ENCODE measurements at places on chromosomes 13 and 19. TPM values are rescaled to one million over a fixed set of nuclear protein-coding genes. Genes with fewer than 3 reads are reported as not detected.
A peak's percentile ranks its signal among the peaks of the same experiment; 100 is the strongest.

The UPK1A gene
- 0.86 TPM for total RNA-seq

The C13orf42 gene
- total RNA-seq, result not detected

The NKPD1 gene
- total RNA-seq, result 0.10 TPM

The S1PR4 gene
- total RNA-seq, result 275 TPM

The NLRP4 gene
- not detected for total RNA-seq

The PLK5 gene
- total RNA-seq, result not detected

The IGFL1 gene
- total RNA-seq, result not detected

The ATP8A2 gene
- 0.10 TPM for total RNA-seq

The PLIN4 gene
- not detected for total RNA-seq

The ZNF570 gene
- 5.0 TPM for total RNA-seq

- DNase-seq, result no peak
Observed at GRCh38 chr19:9986787-9987281, 23.5 kb downstream of the COL5A3 start.

GRCh38 chr13:79678100-79678499 lies 197.1 kb downstream of the NDFIP2 start:
- no peak for DNase-seq

- no peak for DNase-seq
Observed at GRCh38 chr19:13856497-13856896, 20.4 kb upstream of the NANOS3 start.

DNA sequence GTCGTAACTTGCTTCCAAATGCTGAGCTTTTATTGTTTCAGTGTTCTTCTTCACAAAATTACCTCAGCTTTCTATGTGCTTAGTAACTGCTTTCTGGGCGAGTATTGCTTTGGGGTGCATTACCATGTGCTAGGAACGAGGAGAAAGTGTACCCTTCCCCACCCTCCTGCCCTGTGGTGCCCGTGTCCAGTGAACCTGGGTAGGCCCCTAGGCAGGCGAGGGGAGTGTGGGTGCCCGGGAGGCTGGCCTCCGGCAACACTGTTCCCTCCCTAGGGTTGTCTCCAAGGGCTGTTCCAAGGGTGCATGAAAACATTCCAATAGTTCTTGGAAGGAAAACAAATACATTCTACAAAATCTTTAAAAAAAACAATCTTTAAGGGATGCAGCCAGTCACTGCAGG lies 216.5 kb upstream of the SOX1 start:
- no peak for DNase-seq

DNA sequence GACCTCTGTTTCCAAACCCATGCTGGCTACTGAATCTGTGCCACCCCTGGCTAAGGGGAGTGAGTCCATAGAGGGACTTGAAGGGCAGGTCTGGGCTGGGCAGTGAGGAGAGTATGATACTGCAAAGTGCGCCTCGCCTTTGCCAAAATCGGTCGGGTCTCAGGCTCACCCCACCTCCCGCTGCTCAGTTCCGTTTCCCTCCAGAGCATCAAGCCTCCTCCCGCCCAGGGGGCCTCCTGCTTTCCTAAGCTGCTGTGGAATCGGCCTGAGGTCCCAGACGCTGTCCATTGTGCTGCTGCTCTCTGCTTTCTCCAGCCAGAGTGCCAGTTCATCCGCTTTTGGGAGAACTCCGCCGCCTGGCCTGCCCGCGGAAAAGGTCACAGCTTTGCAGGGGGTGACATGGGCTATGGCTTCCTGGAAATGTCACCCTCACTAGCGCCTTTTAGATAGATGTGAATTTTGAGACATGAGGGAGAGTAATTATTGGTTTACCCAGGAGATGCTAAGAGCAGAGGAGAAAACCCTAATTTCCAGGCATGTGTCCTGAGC lies 1418.4 kb downstream of the UQCRFS1 start:
- DNase-seq, result peak; percentile 22

- DNase-seq, result no peak
Observed at GRCh38 chr19:29315556-29316190, 102.7 kb upstream of the UQCRFS1 start.

DNA sequence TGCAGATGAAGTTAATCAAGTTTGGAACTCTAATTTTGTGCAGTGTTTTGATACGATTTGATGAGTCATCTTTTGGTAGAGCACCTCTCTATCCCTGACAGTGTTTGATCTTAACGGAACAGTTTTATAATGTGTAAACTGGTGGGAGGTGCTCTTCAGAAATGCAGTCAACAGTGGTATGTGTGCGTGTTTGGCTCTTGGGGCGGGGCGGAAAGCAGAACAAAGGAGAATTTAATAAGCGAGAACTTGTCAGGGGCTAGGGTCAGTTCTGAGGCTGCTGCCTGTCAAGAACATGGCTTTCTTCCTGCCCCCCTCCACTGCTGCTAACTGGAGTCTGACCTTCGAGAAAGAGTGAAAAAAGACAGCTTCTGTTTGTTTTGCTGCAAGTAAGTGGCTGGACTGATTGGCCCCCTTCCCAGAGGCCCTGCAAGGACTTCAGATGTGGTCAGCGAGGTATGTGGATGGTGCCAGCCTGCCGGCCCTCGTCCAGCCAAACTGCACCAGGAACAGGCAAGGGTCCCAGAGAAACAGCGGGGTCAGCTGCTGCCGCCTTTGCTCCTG lies 40.8 kb downstream of the BBC3 start:
- peak; percentile 48 for DNase-seq

DNA sequence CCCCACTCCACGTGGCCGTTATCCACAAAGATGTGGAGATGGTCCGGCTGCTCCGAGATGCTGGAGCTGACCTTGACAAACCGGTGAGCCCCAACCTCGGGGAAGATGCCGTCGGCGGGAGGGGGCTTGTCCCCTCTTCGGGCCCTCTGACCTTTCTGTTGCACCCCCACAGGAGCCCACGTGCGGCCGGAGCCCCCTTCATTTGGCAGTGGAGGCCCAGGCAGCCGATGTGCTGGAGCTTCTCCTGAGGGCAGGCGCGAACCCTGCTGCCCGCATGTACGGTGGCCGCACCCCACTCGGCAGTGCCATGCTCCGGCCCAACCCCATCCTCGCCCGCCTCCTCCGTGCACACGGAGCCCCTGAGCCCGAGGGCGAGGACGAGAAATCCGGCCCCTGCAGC lies 4.8 kb downstream of the CCER2 start:
- DNase-seq, result no peak

- DNase-seq, result no peak
Observed at GRCh38 chr19:56477429-56478338, 539 bp upstream of the ZNF667 start.

- DNase-seq, result no peak
Observed at GRCh38 chr13:30289533-30289932, 17.8 kb downstream of the KATNAL1 start.

DNA sequence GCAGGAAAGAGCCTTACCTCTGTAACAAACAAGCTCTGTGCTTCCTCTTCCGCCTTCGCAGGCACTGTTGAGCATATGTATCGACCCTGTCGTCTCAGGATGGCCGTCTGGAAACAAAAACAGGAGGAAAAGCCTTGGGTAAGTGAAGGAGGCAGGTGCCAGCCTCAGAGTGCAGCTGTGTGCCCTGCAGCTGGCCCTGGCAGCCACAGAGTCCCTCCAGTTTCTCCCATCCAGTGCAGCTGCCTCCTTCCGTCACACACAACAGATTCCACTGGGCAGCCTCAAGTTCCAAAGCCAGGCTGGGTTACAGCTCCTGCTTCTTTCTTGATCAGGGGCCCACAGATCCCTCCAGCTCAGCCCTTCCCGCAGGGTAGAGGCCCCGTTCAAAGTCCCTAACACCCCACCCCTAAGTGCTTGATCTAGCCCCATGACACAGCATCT lies 47.7 kb downstream of the DOCK9 start:
- DNase-seq, result no peak

DNA sequence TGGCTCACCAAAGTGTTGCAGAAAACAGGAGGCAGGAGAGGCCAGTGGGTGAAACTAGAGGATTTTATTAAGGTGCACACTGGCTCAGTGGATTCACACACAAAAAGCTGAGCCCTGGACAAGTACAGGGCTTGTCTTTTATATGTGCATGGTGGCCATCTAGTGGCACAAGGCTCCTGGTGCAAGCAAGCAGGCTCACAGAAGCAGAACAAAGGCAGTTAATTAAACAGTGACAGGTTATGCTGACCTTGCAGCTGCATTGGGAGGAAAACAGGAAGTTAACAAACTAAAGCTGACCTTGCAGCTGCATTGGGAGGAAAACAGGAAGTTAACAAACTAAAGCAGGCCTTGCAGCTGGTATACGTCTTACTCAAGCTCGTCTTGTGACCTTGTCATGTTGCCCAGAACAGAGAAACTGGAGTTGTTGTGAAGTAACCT lies 65.3 kb upstream of the ZNF681 start:
- DNase-seq, result peak; percentile 27

DNA sequence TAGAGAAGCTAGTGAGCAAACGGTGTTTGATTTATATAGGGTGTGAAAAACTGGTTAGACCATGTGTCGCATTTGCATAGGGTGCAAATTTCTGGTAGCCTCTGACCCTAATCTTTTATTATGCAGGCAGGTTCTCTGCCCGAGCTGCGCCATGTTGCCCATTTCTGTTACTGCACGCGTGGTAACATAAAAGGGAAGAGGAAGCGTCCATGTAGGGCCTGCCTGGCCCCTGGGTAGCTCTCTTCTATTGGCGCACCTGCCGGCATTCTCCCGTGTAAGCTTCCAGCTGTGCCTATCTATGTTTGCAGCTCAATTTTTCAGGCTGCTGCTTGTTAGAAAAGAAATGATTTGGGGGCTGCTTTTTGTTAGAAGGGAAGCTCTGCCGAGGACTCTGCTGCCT lies 14.0 kb upstream of the CD70 start:
- DNase-seq, result no peak

- no peak for DNase-seq
Observed at GRCh38 chr19:45175515-45176345, 2.3 kb downstream of the TRAPPC6A start.

GRCh38 chr13:80361883-80362327 lies 21.0 kb upstream of the SPRY2 start:
- no peak for DNase-seq

GRCh38 chr19:42538841-42539709 lies 10.8 kb upstream of the CEACAM1 start:
- DNase-seq, result no peak

DNA sequence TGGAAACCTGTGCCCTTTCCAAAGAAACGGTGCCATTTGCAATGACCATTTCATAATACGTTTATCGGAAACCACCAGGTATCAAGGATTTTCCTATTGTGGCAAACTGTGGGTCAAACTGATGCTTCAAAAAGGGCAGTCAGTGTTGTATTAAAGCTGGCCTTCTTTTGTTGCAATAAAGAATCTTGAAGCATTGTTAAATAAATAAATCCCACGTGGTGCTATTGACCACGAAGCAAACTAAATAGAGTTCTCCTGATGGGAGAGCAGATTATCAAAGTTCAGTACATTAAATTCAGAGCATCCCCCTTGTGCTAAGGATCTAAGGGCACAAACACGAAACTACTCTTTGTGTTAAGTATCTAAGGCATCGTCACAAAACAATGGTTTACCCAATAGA lies 545.9 kb upstream of the MIR17HG start:
- DNase-seq, result no peak

DNA sequence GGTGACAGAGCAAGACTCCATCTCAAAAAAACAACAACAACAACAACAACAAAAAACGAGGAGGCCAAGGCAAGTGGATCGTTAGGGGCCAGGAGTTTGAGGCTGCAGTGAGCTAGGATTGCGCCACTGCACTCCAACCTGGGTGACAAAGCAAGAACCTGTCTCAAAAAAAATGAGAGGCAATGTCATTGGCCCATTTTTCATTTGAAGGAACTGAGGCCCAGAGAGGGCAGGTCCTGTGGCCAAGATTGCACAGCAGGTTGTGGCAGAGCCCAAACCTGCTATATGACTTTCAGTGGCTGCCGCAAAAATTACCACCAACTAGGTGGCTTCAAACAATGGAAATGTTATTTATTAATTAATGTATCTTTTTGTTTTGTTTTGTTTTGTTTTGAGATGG lies 5.5 kb downstream of the PIK3R2 start:
- DNase-seq, result no peak

GRCh38 chr13:80360453-80360800 lies 19.5 kb upstream of the SPRY2 start:
- no peak for DNase-seq

- DNase-seq, result no peak
Observed at GRCh38 chr13:34124666-34125306, 306.8 kb downstream of the RFC3 start.

- no peak for DNase-seq
Observed at GRCh38 chr13:51970349-51970748, 40.9 kb downstream of the ATP7B start.

GRCh38 chr13:51134763-51135365 lies 23.8 kb upstream of the C13orf42 start:
- DNase-seq, result no peak

DNA sequence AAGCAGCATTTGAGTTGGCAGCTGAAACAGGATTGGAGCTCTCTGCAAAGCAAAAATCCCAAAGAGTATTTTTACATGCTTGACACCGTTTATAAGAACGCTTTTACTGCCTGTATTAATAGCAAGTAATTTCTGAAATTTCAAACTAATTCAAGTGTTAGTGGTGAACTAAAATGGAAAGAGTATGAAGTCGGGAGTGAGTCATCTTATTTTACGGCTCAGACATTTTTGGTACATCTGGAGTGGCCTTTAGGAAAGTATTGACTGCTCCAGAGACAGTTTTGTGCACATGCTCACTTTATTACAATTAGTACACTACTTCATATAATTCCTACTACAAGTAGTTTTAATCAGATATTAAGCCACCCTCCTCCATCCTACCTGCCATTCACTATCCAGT lies 167.4 kb downstream of the SLITRK6 start:
- no peak for DNase-seq

GRCh38 chr19:38684862-38685665 lies 37.6 kb downstream of the ACTN4 start:
- DNase-seq, result no peak

- no peak for DNase-seq
Observed at GRCh38 chr19:30341611-30342201, 30.5 kb upstream of the ZNF536 start.

DNA sequence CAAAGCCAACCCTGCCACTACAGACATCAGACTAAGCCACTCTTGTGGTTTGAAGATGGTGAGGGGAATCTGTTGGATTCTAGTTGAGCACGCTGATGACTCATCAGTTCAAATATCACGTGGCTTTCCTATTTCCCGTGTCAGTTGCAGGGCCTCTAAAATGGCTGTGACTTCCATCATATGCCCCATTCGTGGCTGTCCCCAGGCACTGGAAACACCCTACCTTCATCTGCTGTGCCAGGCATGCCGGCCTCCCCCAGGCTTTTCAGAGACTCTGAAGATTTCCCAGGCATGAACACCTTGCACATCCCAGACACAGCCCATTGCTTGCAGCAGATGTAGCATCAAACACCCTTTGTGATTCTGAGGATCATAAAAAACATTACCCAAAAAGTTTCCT lies 659.9 kb downstream of the UQCRFS1 start:
- no peak for DNase-seq

Measured in activated CD4-positive, alpha-beta memory T cell treated with anti-CD3 and anti-CD28 coated beads, Interleukin-2, amount 10 ng/mL, durations not matched to agents 7 days and 5 days (primary cell).